Femur (tissue), 1 donor: ENCODE measurements at places on chromosomes 13 and 19.

- no peak for DNase-seq
Measured at GRCh38 chr13:40514802-40515201, 151.6 kb downstream of the FOXO1 start.

- DNase-seq = no peak
Measured at GRCh38 chr13:83499286-83499685, 383.0 kb downstream of the SLITRK1 start.

GRCh38 chr19:41265395-41266153 lies 1.4 kb downstream of the HNRNPUL1 start:
- peak; percentile 25 for DNase-seq

GRCh38 chr19:56404705-56405056 lies 549 bp downstream of the ZNF583 start:
- DNase-seq = no peak

DNA sequence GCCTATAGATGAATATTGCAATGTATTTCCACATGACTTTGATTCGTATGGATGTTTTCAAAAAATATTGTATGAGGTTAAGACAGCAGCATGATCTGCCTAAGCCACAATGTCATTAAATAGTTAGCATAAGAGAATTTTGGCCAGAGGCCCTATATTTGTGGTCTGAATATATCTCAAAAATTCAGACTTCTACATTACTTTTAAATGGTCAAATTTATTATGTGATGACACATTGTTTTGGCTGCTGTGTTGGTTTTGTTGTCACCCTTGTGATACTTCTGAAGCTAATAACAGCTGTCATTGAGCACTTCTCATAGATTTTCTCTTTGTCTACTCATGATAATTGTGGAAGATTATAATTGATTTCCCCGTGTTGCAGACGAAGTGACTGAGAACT lies 288.2 kb downstream of the MYO16 start:
- DNase-seq = no peak

DNA sequence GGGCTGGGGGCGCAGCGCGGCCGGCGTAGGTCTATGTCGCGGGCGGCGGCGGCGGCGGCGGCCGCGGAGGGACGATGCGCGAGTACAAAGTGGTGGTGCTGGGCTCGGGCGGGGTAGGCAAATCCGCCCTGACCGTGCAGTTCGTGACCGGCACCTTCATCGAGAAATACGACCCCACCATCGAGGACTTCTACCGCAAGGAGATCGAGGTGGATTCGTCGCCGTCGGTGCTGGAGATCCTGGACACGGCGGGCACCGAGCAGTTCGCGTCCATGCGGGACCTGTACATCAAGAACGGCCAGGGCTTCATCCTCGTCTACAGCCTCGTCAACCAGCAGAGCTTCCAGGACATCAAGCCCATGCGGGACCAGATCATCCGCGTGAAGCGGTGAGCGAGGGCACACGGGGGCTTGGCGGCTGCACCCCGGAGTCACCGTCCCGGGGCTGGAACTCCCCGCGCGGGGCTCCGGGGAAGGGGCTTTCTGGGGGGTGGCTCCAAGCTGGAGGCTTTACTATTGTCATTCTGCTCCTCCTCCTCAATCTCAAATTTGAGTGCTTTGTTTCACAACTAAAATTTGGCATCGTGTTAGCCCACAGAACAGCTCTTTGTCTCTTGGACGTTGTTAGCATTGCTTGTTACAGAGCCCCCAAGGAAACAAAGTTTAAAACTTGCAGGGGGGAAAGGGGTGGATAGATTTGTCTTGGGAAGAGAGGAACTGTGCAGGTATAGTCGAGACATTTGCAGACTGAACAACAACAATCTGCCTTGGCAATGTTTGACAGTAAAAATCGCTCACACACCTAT lies 630 bp downstream of the RAP2A start:
- DNase-seq = peak; percentile 59

DNA sequence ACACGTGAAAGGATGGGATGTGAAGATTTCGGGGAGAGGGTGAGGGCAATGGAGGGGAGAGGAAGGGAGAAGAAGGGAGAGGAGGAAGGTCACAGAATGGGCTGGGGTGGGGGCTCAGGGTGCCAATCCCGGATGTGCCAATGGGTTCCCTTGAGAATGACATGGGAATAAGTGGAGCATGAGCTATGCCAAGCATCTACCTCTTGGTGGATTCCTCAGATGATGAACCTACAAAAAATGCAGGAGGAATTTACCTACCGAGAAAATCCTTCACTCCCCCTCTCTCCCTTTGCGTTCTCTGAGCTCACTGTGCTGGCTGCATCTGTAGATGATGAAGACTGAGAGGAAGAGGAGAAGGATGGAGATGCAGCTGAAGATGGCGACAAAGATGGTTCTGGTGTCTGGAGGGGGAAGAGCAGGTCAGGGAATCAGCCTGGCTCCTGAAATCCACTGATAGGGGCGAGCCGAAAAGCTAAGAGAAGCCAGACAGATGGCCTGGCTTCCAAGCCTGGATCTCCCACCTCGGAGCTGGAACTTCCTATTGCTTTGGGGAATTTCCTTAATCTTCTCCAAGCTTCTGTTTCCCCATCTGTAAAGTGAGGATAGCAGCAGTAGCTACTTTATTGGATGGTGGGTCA lies 21.6 kb downstream of the VSTM1 start:
- DNase-seq = no peak

GRCh38 chr19:10580979-10581631 lies 6.0 kb downstream of the AP1M2 start:
- peak; percentile 90 for DNase-seq

DNA sequence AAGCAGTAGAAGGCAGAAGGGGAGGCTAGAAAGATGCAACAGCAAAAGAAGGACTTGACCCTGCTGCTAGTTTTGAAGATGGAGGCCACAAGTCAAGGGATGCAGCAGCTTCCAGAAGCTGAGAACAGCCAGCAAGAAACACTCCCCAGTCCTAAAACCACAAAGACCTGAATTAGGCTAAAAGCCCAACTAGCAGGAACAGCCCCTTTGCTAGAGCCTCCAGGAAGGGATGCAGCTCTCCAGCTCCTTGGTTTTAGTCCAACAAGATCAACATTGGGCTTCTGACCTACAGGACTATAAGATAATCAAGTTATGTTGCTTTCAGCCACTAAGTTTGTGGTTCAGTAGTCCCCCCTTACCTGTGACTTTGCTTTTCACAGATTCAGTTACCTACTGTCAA lies 10.5 kb upstream of the LATS2 start:
- no peak for DNase-seq

GRCh38 chr19:53868091-53868891 lies 608 bp downstream of the MYADM start:
- peak; percentile 77 for DNase-seq

- DNase-seq = peak; percentile 67
Measured at GRCh38 chr13:113152984-113153809, 5.3 kb upstream of the PROZ start.

DNA sequence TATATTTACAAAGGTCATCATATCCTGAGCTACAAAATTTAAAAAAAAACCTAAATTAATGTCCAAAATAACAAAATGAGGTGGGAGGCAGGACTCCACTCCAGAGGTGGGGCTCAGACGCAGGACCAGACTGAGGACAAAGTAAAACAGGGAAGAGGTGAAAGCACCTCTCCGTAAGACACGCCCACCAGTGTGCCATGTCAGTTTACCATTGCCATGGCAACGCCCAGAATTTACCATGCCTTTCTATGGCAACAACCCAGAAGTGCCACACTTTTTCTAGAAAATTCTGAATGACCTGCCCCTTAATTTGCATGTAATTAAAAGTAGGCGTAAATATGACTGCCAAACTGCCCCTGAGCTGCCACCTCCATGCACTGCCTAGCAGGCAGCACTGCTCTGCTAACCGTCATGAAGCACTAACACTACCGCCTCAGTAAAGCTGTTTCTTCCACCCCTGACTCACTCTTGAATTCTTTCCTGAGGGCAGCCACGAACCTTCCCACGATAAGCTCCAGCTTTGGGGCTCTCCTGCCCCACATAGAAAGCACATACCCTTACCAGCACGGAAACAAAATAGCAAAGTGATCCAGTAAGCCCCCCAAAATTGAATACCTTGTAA lies 22.3 kb upstream of the PDCD5 start:
- DNase-seq = no peak

DNA sequence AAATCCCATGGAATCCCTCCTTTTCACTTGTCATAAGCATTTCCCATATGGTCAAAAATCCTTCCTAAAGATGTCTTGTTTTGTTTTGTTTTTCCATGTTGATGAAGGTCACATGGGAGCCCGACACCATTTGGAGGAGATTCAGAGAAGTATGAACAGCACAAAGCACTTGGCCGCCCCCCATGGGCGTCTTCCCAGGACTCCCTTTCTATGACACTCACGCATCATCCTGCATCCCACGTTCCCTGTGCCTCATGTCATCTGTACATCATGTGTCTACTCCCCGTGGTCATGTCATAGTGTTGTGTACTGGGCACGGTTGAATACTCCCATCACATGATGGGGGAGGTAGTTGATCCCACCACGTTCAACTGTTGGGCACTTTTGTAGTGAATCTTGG lies 2.0 kb downstream of the ZSCAN1 start:
- no peak for DNase-seq

DNA sequence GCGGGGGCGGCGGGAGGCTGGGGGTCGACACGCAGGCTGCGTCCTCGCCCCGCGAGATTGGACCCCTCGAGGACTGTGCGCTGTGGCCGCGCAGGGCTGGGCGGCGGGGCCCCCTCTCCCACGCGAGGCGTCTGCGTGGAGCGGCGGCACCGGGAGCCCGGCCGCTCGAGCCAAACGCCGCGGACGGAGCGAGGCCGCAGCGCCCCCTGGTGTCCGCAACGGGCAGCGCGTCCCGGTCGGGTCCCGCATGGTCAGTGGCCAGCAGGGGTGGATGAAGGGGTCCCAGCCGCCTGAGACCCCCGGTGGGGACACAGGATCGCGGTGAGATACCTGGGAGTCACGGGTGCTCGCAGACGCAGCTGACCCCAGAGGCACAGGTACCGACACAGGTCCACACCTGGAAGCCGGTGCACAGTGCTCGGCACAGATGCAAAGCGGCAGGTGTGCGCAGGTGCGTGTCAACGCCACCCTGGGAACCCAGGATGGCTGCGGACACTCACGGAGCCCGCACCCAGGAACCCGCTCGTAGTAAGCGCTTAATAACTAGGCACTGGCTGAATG lies 2.1 kb upstream of the CIRBP start:
- DNase-seq = peak; percentile 83

- no peak for DNase-seq
Measured at GRCh38 chr19:15945301-15945700, 3.5 kb upstream of the OR10H4 start.

DNA sequence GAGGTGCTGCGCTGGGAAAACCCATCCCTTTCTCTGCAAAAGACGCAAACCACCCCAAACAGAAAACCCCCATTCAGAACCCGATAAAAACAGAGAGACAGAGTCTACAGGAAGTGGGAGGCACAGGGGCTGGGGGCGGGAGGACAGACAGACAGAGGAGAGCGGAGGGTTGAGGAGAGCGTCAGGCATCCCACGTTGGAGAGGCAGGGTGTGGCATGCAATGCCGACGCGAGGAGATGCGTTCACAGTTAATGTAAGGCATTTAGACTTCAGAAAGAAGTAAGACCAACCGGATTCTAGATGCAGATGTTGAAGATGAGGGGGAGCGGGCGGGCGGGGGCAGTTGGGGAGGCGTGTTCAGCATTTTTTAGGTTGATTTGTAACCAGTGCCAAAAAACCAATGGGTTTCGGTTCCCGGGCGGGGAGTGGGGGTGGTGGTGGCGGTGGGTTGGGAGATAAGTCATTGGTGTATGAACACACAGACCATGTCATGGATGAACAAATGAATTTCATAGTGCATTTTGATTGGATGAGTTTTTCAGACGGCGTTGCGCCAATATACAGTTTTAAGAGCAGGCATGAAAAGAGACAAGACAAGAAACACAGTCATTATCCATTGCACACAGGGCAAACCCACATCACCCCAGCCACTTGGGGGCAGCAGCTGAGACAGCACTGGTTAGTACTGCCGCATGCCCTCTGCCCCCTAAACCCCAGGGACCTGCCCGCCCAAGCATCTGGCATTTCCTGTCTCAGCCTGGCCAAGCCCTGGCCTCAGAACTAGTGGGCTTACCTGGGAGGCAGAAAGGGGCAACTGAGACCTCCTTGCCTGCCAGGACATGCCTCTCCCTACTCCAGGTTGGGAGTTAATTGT lies 91.3 kb downstream of the IER2 start:
- no peak for DNase-seq

DNA sequence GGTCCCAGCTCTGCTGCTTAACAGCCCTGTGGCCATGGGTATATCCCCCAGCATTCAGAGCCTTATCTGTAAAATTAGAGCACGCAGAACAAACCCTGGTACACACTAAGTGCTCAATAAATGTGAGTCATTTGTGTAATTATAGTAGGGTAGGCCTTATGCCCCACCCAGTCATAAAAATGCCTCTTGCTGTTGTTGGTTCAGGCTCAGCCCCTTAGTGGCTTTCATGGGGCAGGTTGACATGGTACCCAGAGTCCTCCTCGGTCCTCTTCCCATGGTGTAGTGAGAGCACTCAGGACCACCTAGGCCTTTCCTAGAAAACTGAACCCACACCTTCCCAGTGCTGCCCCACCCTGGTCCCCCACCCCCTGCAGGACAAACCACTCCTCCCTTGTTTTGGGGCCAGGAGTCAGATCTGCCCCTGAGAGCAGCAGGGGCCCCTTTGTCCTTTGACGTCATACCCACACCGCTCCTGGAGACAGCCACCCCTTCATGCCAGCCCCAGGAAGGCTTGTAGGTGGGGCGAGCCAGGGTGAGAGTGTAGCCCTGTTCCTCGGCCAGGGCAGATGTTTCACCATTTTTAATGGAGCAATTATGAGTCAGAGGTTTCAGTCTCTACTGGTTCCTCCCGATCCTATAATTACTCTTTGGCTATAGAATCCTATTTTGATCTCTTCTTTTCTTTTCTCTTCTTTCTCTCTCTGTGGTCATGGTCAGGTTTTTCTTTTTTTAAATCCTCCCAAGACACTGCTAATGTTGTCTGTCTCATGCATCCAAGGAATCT lies 36.8 kb downstream of the ACTN4 start:
- peak; percentile 71 for DNase-seq

- DNase-seq = peak; percentile 81
Measured at GRCh38 chr19:11203194-11204075, 6.1 kb upstream of the KANK2 start.

DNA sequence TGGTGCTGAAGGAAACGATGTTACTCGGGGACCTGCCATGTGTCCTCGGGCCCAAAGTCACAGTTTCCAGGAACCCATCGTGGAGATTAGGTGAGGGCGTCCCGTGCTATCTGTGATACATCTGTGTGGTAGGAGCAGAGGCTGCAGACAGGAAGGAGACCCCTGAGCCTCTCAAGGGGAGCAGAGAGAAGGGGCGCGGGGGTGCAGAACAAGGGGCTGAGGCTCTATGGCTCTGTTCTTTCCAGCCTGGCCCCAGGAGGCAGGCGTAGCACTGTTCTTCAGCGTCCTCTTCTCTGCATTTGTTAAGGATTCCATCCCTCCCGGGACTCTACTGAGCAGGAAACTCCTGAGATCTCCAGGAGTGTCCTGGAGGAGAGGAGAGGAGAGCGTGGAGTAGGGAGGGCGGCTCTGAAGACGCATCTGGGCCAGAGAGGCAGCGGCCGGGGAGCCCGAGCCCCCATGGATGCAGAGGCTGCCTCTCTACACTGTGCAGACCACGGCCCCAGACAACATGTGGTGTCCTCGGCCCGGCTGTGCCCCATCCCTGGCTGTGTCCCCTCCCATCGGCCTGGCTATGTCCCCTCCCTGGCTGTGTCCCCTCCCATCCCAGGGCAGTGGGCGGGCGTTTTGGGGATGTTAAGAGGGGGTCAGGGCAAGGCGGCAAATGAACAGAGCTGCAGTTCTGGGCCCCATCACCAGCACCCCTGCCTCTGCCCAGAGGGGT lies 118.0 kb downstream of the ATP11A start:
- DNase-seq = no peak

- no peak for DNase-seq
Measured at GRCh38 chr19:10207026-10207425, 12.3 kb upstream of the DNMT1 start.

GRCh38 chr19:2282062-2282861 lies at the start of gene PEAK3:
Gene PEAK3 (minus strand): TSS chr19:2282175. CDS start chr19:2280931, 1,244 bp downstream.
- peak; percentile 85 for DNase-seq
